ENCODE measurements at places on chromosomes 7 and 10. TPM values are rescaled to one million over a fixed set of nuclear protein-coding genes. Genes with fewer than 3 reads are reported as not detected.

The AMPH gene
- 3.9 TPM for total RNA-seq

DNA sequence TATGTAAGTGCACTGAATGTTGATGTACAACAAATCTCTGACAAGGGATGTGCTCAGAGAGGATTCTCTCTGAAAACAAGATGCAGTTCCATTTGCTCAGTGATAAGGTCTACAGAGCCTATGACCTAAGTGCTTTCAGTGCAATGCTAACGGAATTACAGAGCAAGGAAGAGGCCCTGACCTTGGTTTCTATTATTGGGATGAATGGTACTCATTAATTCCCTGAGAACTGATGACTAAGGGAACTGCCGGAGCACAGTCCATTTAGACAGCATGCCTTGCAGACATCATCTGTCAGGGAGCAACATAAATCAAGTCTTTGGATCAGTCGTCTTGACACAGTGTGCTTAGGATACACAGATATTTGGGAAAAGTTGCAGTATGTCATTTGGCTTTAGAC lies 340.8 kb downstream of the PHTF2 start:
- H3K27ac ChIP-seq = no peak overlapping the region
- H3K27me3 ChIP-seq = no peaks in the 10 kb centered on the region
- H3K4me3 ChIP-seq = no peak overlapping the region

The TRPV6 gene
- not detected for total RNA-seq

GRCh38 chr10:70816220-70816894 lies 609 bp downstream of the SGPL1 start:
- peak; percentile 91 for DNase-seq
- H3K36me3 ChIP-seq = peaks cover 3% of the 10 kb centered on the region
- H3K4me1 ChIP-seq = no peaks in the 10 kb centered on the region
- H3K27me3 ChIP-seq = peaks cover 5% of the 10 kb centered on the region

The TMEM196 gene
- not detected for total RNA-seq

The SLC18A2 gene
- not detected for total RNA-seq

DNA sequence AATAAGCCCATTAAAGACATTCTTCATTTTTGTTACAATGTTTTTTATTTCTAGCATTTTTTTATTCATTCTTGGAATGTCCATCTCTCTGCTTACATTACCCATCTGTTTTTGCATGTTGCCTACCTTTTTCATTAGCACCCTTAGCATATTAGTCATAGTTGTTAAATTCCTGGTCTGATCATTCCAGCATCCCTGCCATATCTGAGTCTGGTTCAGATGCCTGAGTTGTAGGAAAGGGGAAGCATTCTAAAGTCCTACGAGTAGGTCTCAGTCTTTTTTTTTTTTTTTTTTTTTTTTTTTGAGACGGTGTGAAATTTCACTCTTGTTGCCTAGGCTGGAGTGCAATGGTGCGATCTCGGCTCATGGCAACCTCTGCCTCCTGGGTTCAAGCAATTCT lies 19.7 kb upstream of the NRF1 start:
- no peaks in the 10 kb centered on the region for H3K4me1 ChIP-seq
- no peak for DNase-seq
- H3K4me3 ChIP-seq = no peak overlapping the region
- no peaks in the 10 kb centered on the region for H3K36me3 ChIP-seq
- no peak overlapping the region for H3K27ac ChIP-seq
- no peaks in the 10 kb centered on the region for H3K27me3 ChIP-seq

- H3K27ac ChIP-seq = peak overlapping the region; percentile 75
- peaks cover 67% of the 10 kb centered on the region for H3K4me1 ChIP-seq
- H3K36me3 ChIP-seq = peaks cover 4% of the 10 kb centered on the region
- no peaks in the 10 kb centered on the region for H3K27me3 ChIP-seq
- no peak overlapping the region for H3K4me3 ChIP-seq
Observed at GRCh38 chr10:44983895-44984278, 5.3 kb upstream of the DEPP1 start.

The TACC2 gene
- 2.9 TPM for total RNA-seq

The IRF5 gene
- 0.18 TPM for total RNA-seq

The MMP21 gene
- total RNA-seq = not detected

DNA sequence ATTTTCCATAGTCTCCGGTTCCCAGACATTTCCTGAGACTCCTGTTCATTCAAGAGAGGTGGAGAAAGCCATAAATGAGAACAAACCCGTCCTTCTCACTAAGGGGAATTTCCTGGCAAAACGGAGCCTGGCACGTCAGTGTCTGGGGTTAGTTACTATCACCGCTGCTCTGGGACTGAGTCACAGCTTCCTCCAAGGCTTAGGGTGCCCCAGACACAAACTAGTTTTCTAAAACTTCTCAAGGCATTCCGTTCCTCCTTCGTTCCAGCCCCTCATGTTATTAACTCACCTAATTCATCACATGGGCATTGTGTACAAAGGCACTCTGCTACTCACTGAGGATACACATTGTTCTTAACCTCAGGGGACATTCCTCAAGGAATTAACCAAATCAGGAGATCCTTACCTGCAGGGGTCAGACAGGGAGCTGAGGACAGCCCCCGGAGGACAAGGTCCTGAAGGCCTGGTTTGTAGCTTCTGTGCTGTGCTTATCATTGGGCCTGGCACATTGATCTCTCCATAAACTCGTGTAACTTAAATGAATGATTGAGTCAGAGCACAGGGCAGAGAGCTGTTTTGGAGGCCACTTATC lies 103.0 kb upstream of the KLF6 start:
- peaks cover 29% of the 10 kb centered on the region for H3K4me1 ChIP-seq
- H3K27me3 ChIP-seq = no peaks in the 10 kb centered on the region
- peak; percentile 97 for DNase-seq
- H3K27ac ChIP-seq = peak overlapping the region; percentile 90
- no peaks in the 10 kb centered on the region for H3K36me3 ChIP-seq
- no peak overlapping the region for H3K4me3 ChIP-seq

DNA sequence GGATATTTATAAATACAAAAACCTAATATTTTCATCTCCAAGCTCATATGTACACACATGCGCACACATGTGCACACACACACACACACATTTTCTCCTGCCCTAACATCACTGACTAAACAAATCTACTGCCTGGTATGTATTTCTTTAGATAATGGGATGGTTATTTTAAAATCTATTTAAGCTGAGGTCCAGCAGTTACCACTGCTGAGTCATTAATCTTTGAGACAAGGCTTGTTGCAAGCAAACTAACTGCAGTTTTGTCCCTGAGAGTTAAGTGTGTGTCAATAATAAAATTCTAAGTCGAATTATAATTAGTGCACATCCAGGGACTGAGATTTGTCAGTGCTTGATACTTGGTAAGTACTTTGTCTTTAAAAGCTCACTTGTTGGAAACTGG lies 135.1 kb downstream of the VPS50 start:
- H3K4me3 ChIP-seq = no peak overlapping the region
- H3K27me3 ChIP-seq = no peaks in the 10 kb centered on the region
- H3K36me3 ChIP-seq = no peaks in the 10 kb centered on the region
- no peak overlapping the region for H3K27ac ChIP-seq

Data from IMR-90 (cell line).